Activated CD8-positive, alpha-beta memory T cell treated with anti-CD3 and anti-CD28 coated beads for 48 hours (primary cell): ENCODE measurements at places on chromosomes 3 and 15.

DNA sequence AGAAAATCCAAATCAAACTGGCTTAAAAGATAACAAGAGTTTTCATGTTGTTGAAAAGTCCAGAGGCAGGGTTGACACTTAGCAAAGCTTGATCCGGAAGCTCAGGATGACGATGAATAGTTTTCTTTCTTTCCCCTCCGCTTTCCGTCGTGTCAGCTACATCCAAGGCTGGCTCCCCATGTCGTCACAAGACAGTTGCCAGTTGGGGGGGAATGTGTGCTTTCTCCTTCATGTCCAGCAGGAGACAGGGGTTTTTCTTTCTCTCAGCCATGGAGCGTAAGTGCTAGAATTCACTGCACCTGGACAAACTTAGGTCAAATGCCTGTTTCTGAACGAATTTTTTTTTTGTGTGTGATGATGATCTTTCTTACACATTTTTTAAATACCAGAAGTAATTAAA lies 273.8 kb upstream of the RGMA start:
- DNase-seq: no peak

- no peak for DNase-seq
Measured at GRCh38 chr3:129442947-129443346, 2.9 kb downstream of the IFT122 start.

- no peak for DNase-seq
Measured at GRCh38 chr15:88090481-88091011, 166.0 kb downstream of the NTRK3 start.

DNA sequence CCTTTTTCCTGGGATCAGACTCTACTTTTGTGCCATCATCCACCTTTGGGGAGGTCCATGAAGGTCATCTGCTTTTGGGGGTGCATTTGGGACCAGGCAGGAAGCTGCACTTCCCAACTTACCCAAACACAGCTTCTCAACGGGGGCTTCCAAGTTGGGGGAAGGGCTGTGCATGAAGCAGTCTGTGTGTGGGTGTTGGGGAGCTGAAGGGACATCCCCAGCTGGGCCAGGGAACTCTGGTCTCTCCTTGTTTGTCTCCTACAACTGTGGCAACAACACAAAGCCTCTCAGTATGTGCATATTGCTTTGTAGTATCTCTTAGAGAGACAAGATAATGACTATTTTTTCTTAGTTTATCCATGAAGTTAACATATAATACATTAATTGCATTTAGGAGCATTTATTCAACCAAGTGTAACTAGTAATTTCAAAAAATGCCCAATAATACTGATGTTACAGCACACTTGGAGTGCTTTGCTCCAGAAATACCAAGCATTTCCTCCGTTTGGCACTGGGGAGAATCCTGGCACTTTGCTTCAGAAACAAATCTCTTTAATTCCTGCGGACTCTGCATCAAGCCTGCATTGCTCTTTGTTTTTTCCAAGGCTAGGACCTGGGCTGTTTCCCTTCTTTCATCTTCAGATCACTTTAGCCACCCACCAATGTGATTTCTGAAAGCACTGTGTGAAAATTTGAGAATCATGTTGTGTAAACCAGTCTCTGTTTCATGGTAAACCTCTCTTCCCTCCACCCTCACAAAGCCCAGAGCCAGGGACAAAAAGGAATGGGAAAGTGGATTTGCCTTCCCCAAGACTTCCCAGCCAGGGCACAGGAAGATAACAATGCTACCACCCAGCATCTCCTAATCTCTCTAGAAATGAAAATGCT lies 126.2 kb upstream of the PFN2 start:
- no peak for DNase-seq

GRCh38 chr15:56261854-56262509 lies 18.3 kb upstream of the RFX7 start:
- DNase-seq: no peak

DNA sequence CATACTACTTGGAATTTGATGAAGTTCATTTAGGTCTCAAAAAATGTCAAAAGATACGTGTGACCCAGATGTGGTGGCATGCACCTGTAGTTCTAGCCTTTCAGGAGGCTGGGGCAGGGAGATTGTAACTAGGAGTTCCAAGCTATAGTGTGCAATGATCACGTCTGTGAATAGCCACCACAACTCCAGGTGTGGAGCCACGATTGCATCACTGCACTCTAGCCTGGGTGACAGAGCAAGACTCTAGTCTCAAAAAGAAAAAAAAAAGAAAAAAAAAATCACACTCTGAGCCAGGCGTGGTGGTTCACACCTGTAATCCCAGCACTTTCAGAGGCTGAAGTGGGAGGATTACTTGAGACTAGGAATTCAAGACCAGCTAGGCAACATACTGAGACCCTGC lies 14.2 kb downstream of the MAP4 start:
- DNase-seq: no peak

DNA sequence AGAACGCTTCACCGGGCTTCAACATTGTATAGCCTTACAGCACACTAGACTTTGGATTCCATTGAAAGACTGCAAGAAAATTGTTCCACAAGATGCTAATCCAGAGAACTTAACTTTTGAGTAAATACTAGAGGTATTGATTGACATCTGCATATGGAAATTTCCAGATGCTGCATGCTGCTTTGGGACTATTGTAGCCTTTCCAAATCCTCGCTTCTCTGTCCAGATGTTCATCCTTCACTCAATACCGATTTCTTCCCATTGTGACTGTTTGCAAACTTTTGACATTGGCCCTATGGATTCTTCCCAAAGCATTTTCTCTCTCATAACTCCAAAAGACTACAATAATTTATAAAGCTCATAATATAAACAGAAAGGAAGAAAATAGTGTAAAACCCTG lies 41.4 kb downstream of the COL6A6 start:
- DNase-seq: no peak

DNA sequence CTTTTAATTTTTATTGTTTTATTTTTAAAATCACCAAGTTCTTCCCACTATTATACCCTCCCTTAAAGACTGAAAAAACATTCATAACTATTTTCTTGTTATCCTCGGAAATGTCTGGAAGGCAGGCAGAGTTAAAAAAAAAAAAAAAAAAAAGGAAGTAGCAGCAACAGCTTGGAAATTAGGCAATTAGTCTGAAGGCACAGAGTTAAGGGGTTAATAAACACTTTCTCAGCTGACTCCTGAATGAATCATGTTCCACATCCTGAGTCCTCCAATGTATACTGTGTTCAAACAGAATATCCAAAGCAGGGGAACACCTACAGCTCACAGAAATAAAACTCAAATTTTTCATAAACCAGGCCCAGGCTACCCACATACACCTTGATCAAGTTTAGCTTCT lies 5.8 kb downstream of the HEXA start:
- DNase-seq: no peak

DNA sequence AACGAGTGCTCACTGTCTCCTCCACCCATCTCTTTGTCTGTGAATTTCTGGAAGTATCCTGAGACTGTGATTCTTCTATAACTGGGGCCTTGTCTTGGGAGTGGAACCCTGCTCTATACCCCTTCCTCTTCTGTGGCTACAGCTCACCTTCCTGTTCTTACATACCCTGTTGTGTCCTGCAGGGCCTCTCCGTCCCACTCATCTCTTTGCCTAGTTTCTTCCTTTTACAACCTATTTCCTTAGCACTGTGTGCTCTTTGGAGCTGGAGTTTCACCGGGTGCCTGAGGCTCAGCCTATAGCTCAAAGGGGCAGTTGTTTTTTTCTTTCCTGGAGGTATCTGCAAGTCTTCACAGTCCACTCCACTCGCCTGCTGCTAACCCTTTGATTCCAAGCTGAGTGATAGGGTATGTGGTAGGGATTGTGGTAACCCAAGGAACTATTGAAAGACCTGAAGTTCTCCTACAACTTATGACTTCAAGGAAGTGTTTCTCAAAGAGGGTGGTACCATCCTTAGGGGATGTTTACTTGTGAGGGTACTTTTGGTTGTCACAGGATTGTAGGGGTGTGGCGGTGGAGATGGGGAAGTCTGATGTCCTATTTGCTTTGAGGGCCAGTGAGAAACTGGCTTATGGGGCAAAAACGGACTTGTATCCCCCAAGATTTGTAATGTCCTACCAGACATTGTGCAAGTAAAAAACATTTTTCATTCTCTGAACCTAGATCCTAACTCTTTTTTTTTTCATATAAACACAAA lies 66.6 kb upstream of the ARL8B start:
- DNase-seq: no peak

GRCh38 chr3:107211608-107212007 lies 165.6 kb upstream of the CCDC54 start:
- no peak for DNase-seq

DNA sequence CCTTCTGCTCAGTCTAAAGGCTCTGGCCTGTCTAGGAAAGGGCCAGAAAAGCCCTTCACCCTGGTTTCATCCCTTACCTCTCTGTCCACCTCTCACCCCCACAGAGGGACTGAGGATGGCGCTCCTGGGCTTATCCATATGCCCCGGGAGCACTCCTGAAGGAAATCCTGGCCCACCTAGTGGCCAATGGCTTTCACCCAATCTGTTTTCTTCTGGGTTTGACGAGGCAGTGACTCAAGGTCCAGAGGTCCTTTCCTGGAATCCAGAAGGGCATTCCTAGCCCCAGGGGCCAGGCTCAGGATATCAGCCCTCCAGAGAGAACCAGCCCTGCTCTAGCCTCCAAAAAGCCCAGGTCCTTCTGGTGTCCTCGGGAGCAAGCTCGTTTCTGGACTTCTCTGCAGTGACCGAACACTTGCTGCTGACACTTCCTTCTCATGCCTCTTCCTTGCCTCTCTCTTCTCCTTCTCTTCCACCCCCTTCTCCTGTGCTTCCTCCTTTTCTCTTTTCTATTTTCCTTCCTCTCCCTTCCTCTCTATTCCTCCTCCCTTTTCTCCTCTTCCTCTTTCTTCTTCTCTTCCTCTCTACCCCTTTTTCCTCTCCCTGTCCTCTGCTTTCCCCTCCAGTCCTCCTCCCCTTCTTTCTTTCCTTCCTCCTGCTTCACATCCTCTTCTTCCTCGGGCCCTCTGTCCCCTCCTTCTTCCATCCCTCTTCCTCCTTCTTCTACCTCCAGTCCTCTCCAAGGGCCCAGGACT lies 59.6 kb downstream of the RHCG start:
- DNase-seq: no peak

- DNase-seq: no peak
Measured at GRCh38 chr15:44094781-44095180, 100.3 kb downstream of the FRMD5 start.

DNA sequence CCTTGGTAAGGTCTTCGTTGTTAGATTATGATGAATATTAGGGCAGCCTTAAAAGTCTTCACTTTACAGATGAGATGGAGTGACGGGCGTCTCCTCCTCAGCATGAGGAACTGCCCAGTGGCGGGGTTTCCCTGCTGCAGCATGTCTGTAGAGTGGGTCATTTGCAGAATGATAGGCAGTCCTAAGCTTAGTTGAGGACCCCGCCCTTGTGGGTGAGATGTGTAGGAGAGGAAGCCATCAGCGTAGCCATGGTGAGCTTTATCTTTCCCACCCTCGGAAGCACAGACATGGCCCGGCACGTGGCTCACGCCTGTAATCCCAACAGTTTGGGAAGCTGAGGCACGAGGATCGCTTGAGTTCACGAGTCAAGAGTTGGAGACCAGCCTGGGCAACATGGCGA lies 877 bp downstream of the NIT2 start:
- DNase-seq: peak; percentile 23

DNA sequence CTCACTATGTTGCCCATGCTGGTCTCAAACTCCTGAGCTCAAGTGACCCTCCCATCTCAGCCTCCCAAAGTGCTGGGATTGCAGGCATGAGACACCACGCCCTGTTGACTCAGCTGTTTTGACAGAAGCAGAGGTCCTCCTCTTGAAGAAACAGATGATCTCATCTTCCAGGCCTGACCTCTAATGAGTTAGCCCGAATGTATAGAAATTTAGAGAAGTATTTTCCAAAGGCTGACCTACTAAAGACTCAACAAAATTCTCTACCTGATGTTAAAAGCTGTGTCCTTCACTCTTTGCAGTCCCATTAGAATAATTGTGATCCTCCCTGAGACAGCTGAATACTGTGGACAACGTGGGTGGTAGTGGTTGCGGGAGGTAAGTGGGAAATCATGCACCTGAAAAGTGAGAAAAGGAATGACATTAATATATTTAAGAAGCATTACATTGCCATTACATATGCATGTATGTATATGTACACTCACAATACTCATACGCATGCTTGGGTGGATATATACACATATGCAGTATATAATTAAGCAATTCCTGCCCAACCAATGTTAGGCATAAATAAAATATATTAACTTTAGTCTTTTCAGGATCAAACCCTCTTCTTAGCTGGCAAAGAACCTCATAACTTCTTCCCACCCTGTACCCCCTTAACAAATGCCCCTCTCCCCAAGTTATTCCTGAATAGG lies 204.6 kb upstream of the NR2F2 start:
- DNase-seq: no peak

DNA sequence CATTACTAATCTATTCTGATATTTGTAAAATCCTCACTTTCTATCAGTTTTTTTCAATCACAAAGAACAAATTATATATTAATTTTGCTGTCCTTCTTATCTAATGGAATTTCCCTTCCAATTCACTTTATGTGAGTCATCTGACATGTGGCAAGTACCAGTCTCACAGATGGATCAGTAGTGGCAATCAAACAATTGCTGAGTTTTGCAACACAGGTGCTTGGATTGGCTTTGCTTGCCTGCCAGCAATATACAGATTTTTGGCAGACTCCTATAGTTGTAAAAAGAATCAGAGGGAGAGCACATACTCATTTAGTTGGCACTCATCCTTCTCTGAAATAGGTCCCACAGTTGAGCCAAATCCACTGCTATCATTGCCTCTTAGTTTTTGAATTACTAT lies 83.7 kb downstream of the BCHE start:
- no peak for DNase-seq

DNA sequence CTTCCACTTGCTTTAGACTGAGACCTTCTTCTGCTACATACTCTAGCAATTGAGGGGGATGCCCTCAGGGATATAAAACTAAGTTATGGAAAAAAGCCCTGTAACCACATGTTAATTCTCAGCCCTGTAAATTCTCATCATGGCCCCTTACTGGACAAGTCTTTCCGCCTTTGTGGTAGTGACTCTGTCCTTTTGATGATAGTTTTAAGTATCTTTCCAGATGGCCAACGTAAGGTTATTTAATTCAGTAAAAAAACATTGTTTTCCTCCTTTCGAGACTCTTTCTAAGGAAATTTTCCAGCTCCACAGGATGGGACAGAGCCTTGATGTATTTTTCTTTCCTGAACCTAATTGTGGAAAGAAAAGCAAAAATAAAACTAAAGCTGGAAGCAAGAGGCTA lies 25.3 kb upstream of the TM4SF4 start:
- DNase-seq: no peak

- no peak for DNase-seq
Measured at GRCh38 chr3:52065264-52065756, 8.9 kb upstream of the DUSP7 start.

DNA sequence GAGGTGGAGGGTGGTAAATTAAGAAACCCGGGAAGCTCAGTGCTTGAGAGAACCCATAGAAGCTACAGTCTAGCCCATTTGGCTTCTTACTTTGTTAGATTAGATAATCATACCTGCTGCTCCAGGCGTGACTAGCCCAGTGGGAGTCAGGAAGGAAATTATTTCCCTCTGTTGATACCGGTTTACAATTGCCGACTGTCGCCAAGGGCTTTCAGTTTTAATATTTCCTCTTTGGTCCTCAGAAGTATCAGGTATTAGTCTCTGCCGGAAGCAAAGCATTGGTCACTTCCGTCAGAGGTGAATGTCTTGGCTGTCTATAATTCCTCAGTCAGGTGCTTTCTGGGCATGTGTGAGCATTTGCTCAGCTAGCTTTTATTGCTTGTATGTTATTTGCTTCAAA lies 75.2 kb downstream of the LPP start:
- no peak for DNase-seq

- no peak for DNase-seq
Measured at GRCh38 chr3:15538345-15538744, 16.8 kb upstream of the COLQ start.

- DNase-seq: no peak
Measured at GRCh38 chr3:192817053-192817452, 89.7 kb upstream of the FGF12 start.

GRCh38 chr3:101950510-101950909 lies 101.2 kb downstream of the NFKBIZ start:
- DNase-seq: no peak
